Activated CD4-positive, alpha-beta memory T cell treated with anti-CD3 and anti-CD28 coated beads, Interleukin-2, amount 10 ng/mL, durations not matched to agents 7 days and 5 days (primary cell): ENCODE measurements at places on chromosomes 3 and 15. TPM values are rescaled to one million over a fixed set of nuclear protein-coding genes. Genes with fewer than 3 reads are reported as not detected.

HRG gene
- total RNA-seq = not detected

CPNE9 gene
- 0.33 TPM for total RNA-seq

- no peaks in the 10 kb centered on the region for H3K27me3 ChIP-seq
- no peak overlapping the region for H3K27ac ChIP-seq
- peaks cover 28% of the 10 kb centered on the region for H3K4me1 ChIP-seq
- no peak for DNase-seq
- no peak overlapping the region for H3K4me3 ChIP-seq
Observed at GRCh38 chr15:80162059-80162554, 9.3 kb downstream of the FAH start.

- no peak for DNase-seq
- no peak overlapping the region for H3K27ac ChIP-seq
- H3K27me3 ChIP-seq = peaks cover 8% of the 10 kb centered on the region
- no peak overlapping the region for H3K4me3 ChIP-seq
- H3K4me1 ChIP-seq = no peaks in the 10 kb centered on the region
Observed at GRCh38 chr3:9216736-9217135, 32.7 kb downstream of the SRGAP3 start.

- no peak for DNase-seq
- H3K27ac ChIP-seq = no peak overlapping the region
- no peaks in the 10 kb centered on the region for H3K36me3 ChIP-seq
Observed at GRCh38 chr3:149402481-149402880, 25.0 kb upstream of the TM4SF1 start.

- H3K27me3 ChIP-seq = no peaks in the 10 kb centered on the region
- peaks cover 48% of the 10 kb centered on the region for H3K4me1 ChIP-seq
- peaks cover 48% of the 10 kb centered on the region for H3K36me3 ChIP-seq
- DNase-seq = peak; percentile 85
Observed at GRCh38 chr15:40743921-40744814, 10.9 kb downstream of the RMDN3 start.

GRCh38 chr15:64521201-64521600, 60.8 kb downstream of the ZNF609 start:
- no peak overlapping the region for H3K4me3 ChIP-seq
- no peaks in the 10 kb centered on the region for H3K27me3 ChIP-seq
- no peak for DNase-seq
- peaks cover 20% of the 10 kb centered on the region for H3K36me3 ChIP-seq
- H3K27ac ChIP-seq = no peak overlapping the region
- peaks cover 8% of the 10 kb centered on the region for H3K4me1 ChIP-seq

DNA sequence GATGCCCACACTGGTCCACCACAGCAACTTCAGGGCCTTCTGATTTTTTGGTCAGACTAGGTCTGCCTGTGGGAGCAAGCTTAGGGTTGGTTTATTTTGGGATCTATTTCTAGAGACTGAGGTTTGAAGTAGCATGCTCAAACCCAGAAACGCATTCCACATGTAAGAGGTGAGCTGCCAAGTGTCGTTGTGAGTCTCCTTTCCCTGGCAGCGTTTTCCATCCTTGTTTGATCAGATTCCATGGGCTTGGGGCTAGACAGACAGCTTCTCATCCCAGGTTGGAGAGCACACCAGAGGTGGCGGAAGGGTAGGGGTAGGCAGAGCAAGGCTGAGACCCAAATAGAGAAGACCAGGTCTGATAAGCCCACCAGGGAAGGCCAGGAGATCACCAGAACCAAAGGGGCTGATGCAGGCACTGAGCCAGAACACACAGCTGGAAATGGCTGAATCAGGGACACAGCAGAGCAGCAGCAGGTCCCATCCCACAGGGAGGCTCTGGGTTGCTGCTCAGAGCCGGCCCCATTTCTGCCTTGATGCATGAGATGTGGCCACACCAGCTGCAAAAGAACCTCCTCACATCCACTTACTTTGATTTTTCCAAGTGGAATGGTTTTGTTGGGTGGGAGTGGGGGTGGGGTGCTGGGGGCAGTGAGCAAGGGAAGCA, 186.8 kb downstream of the THSD4 start:
- no peak for DNase-seq
- H3K27ac ChIP-seq = no peak overlapping the region
- H3K36me3 ChIP-seq = no peaks in the 10 kb centered on the region
- H3K27me3 ChIP-seq = no peaks in the 10 kb centered on the region

- H3K36me3 ChIP-seq = no peaks in the 10 kb centered on the region
- no peak overlapping the region for H3K27ac ChIP-seq
- H3K4me3 ChIP-seq = no peak overlapping the region
- H3K4me1 ChIP-seq = peaks cover 2% of the 10 kb centered on the region
Observed at GRCh38 chr3:23994244-23994569, 49.1 kb downstream of the NR1D2 start.
